ENCODE measurements at places on chromosomes 12 and 14. TPM values are rescaled to one million over a fixed set of nuclear protein-coding genes. Genes with fewer than 3 reads are reported as not detected.

DNA sequence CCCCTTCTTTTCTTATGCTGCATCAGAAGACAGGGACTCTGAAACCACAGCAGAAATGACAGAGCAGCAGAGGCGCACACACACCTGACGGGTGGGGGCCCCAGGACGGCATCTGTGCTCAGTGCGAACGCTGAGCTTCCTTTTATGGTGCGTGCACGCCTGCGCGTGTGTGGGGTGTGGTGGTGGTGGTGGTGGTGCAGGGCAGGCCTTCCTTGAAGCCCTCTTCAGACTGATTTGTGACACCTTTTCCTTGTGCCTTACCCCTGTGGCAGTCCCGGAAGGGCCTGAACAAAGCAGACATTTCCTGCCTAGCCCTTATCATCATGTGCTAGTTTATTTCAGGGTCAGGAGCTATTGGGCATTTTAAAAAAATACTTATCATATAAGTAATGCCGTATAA, 75.7 kb downstream of the TSPAN9 start:
- H3K27me3 ChIP-seq, result no peaks in the 10 kb centered on the region
- H3K36me3 ChIP-seq, result no peaks in the 10 kb centered on the region
- H3K4me3 ChIP-seq, result no peak overlapping the region
- no peak for DNase-seq

GRCh38 chr14:69107407-69108003, 45.4 kb downstream of the DCAF5 start:
- peaks cover 3% of the 10 kb centered on the region for H3K36me3 ChIP-seq
- H3K27ac ChIP-seq, result no peak overlapping the region
- peak; percentile 36 for DNase-seq

GRCh38 chr12:66776974-66777373, 98.1 kb upstream of the GRIP1 start:
- H3K27ac ChIP-seq, result no peak overlapping the region
- no peaks in the 10 kb centered on the region for H3K36me3 ChIP-seq
- peak; percentile 49 for DNase-seq
- H3K4me1 ChIP-seq, result no peaks in the 10 kb centered on the region
- H3K4me3 ChIP-seq, result no peak overlapping the region

DNA sequence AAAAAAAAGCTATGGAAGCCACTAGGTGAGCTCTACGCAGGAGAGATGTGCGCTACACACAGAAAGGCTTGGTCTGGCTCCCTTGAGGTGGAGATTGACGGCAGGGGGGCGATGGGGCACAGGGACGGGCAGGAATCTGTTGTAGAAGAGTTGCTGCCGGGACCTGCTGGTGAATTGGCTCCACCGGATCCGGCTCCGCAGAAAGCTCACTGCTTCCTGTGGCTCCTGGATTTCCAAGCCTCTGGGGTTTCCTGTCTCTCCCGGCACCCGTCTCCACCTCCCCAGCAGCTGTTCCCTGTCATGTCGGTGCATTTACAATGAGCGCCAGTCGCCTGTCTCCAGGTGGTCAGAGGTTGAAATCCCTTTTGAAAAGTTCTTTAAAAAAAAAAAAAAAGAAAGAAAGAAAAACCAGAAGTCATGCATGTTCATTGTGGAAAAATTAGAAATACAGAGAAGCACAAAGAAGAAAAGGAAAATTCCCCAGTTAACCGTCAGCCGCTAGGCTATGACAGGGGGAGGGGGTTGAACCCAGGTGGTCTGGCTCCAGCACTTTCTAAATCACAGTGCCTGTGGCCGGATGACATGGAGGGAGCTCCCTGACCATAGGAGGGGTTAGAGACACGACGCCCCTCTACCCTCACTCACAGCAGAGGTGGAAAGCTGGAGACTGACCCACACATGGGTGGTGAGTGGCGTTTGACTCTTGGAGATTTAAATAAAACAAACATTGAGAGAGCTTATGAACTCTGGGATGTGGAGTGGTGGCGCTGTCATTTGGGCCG, 20.8 kb downstream of the FAM222A start:
- H3K36me3 ChIP-seq, result no peaks in the 10 kb centered on the region
- H3K27ac ChIP-seq, result no peak overlapping the region
- H3K4me1 ChIP-seq, result peaks cover 4% of the 10 kb centered on the region
- DNase-seq, result peak; percentile 15

DNA sequence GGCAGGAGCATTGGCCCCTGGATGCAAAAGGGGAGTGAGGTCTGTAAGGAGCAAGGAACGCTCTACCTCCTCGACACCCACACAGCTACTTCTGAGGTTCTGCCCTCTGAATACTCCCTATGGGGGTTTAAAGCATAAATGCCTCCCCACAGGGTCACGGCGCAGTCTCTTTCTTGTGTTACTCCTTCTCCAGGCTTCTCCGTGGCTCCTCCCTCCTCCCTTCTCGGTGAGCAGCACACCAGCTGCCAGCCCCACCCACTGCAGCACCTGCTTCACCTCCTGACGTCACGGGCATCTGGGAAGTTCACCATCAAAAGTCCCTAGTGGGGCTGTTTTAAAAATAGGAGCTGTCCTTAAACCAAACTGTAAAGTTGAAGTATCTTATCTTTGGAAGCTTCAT, 67.3 kb downstream of the SPTB start:
- peak overlapping the region; percentile 12 for H3K27ac ChIP-seq
- no peaks in the 10 kb centered on the region for H3K36me3 ChIP-seq

GRCh38 chr12:106245767-106246166, 2.1 kb downstream of the CKAP4 start:
- DNase-seq, result peak; percentile 76
- H3K27me3 ChIP-seq, result no peaks in the 10 kb centered on the region
- peaks cover 31% of the 10 kb centered on the region for H3K36me3 ChIP-seq
- peak overlapping the region; percentile 74 for H3K4me3 ChIP-seq

GRCh38 chr14:91869556-91869955, 2.2 kb upstream of the TC2N start:
- H3K36me3 ChIP-seq, result peaks cover 44% of the 10 kb centered on the region
- no peak overlapping the region for H3K4me3 ChIP-seq
- DNase-seq, result no peak
- H3K4me1 ChIP-seq, result peaks cover 42% of the 10 kb centered on the region
- H3K27me3 ChIP-seq, result no peaks in the 10 kb centered on the region
- H3K27ac ChIP-seq, result no peak overlapping the region

- no peaks in the 10 kb centered on the region for H3K27me3 ChIP-seq
- H3K4me3 ChIP-seq, result no peak overlapping the region
- DNase-seq, result no peak
- H3K4me1 ChIP-seq, result peaks cover 20% of the 10 kb centered on the region
- H3K27ac ChIP-seq, result no peak overlapping the region
These were observed 25.8 kb downstream of the TAOK3 start for GRCh38 chr12:118346895-118347294.

DNA sequence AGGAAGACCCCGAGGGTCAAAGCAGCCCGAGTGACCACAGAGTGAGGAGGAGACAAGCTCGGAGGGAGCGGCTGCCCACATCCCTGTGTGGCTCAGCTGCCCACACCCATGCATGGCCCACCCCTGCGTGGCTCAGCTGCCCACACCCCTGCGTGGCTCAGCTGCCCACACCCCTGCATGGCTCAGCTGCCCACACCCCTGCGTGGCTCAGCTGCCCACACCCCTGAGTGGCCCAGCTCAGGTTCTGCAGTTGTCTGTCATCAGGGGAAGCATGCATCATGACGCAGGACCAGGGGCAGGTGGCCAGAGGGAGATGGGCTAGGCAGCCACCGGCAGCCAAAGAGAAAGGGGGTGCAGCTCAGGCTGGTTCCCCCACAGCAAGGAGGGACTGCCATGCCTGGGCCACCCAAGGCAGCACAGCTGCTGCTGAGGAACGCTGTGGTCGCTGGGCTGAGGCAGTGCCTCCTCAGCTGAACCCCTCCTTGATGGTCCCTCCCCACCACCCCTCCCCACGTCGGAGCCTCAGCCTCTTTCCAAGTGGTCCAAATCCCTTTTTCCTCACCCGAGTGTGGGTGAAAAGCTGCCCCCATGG, 33.3 kb upstream of the NUDT14 start:
- H3K36me3 ChIP-seq, result peaks cover 37% of the 10 kb centered on the region
- H3K4me3 ChIP-seq, result no peak overlapping the region
- no peaks in the 10 kb centered on the region for H3K27me3 ChIP-seq
- H3K27ac ChIP-seq, result no peak overlapping the region
- DNase-seq, result no peak
- H3K4me1 ChIP-seq, result no peaks in the 10 kb centered on the region

DNA sequence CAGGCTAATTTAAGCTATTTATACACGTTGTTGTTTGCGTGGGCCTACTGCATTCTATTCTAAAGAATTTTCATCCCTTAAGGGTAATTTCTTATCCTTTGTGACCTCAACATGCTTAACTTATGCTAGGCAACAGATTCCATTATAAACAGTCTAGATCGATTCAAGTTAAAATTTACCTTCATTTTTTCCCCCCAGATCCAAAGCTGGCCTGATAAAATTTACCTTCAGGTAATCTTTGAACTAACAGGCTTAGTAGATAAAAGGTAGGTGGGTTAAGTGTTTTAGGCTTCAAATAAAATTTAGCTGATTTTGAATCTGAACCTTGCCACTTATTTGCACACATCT, 389 bp upstream of the CCNB1IP1 start:
- no peak for DNase-seq
- H3K4me3 ChIP-seq, result peak overlapping the region; percentile 62
- peaks cover 8% of the 10 kb centered on the region for H3K4me1 ChIP-seq
- peaks cover 8% of the 10 kb centered on the region for H3K36me3 ChIP-seq
- no peaks in the 10 kb centered on the region for H3K27me3 ChIP-seq
- peak overlapping the region; percentile 88 for H3K27ac ChIP-seq

GRCh38 chr12:6925239-6925539, 2.6 kb upstream of the ATN1 start:
- no peak for DNase-seq
- H3K36me3 ChIP-seq, result peaks cover 33% of the 10 kb centered on the region
- H3K27me3 ChIP-seq, result no peaks in the 10 kb centered on the region
- H3K4me1 ChIP-seq, result peaks cover 64% of the 10 kb centered on the region
- H3K27ac ChIP-seq, result peak overlapping the region; percentile 97
- H3K4me3 ChIP-seq, result no peak overlapping the region

DNA sequence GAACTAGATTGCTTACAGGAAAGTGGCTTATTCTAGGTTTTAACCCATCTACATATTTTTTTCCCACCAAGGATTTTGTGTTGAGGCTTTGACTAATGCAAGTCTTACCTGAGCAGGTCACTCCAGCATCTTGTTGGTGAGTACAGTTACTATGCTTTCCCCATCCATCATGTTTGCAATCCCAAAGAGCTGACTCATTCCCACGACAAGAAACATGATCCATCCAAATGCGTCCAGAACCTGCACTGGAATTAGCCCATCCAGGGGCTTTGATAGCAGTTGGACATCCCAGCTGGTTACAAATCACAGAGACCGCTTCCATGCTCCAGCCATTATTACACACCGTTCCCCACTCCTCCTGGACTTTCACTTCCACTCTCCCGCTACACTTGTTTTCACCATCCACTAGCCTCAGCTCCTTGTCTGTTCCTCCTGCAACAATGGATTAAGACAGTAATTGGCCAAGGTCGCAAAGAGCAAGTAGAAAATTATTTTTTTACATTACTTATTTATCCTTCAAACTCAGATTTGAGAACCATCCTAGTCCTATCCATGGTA, 2.5 kb downstream of the CD163 start:
- H3K36me3 ChIP-seq, result no peaks in the 10 kb centered on the region
- no peaks in the 10 kb centered on the region for H3K27me3 ChIP-seq
- no peak for DNase-seq
- H3K27ac ChIP-seq, result no peak overlapping the region
- no peak overlapping the region for H3K4me3 ChIP-seq
- H3K4me1 ChIP-seq, result no peaks in the 10 kb centered on the region

DNA sequence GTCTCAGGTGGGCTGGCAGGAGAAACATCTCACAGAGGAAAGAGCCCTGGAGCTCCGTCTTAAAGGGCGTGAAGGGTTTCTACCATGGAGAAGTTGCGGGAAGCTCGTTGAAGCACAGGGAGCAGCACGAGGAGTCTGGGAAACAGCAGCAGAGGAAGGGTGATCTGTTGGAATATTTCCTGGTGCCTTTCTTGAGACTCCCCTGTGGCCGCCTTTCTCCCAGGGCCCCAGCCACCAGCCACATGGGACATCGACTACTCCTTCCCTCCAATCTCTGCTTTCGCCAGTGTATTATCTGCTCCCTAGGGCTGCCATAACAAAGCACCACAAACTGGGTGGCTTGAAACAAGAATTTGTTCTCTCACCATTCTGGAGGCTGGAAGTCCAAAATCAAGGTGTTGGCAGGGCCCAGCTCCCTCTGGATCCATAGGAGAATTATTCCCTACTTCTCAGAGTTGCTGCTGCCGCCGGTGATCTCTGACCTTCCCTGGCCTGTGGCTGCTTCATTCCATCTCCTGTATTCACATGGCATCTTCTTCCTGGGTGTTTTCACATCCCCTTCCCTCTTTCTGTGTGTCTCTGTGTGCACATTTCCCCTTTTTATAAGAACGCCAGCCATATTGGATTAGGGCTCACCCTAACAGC, 152.8 kb upstream of the GSC start:
- peaks cover 3% of the 10 kb centered on the region for H3K4me1 ChIP-seq
- no peaks in the 10 kb centered on the region for H3K36me3 ChIP-seq
- H3K4me3 ChIP-seq, result no peak overlapping the region
- no peak overlapping the region for H3K27ac ChIP-seq

- H3K36me3 ChIP-seq, result no peaks in the 10 kb centered on the region
- DNase-seq, result no peak
- H3K27ac ChIP-seq, result peak overlapping the region; percentile 79
- H3K27me3 ChIP-seq, result no peaks in the 10 kb centered on the region
These were observed 143.9 kb upstream of the FUT8 start for GRCh38 chr14:65268594-65268993.

DNA sequence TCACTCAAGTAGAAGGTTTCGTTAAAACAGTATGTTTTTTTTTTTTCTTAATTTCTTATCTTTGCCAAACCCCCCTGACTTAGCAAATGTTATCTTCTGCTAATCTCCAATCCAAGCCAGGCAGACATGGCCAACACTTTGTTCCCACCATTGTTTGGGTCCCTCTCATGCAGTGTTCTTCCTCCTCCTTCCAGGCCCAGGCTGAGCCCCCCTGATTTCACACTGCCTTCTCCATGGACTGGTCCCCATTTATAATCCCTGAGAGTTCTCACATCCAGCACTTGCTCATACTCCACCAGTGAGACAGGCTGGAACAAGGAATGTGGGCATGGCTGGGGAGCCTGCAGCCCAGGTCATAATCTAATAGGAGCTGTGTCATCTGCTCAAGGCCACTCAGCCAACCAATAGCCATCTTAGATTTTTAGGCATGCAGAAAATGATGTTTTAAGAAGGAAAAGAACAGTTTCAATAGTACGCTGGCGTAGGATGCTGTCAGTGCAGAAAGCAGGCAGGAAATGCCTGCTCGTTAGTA, 238.4 kb upstream of the CCDC196 start:
- no peaks in the 10 kb centered on the region for H3K4me1 ChIP-seq
- no peak overlapping the region for H3K27ac ChIP-seq
- no peak for DNase-seq
- no peaks in the 10 kb centered on the region for H3K36me3 ChIP-seq
- no peak overlapping the region for H3K4me3 ChIP-seq

The TEX52 gene
- total RNA-seq, result not detected

The VRTN gene
- total RNA-seq, result not detected

The CFAP73 gene
- not detected for total RNA-seq

The SLCO1B3 gene
- total RNA-seq, result not detected

The RPL36AL gene
- total RNA-seq, result 205 TPM

The CCDC88C gene
- total RNA-seq, result 19.3 TPM

The CD69 gene
- 15.4 TPM for total RNA-seq

The AHSA1 gene
- total RNA-seq, result 84.3 TPM

The TAS2R10 gene
- not detected for total RNA-seq

The CIDEB gene
- 10.4 TPM for total RNA-seq

The PRH2 gene
- not detected for total RNA-seq
